ENCODE measurements at places on chromosomes 5 and 9.

GRCh38 chr5:177537389-177538361, 16.7 kb downstream of the FAM193B start:
- no peaks in the 10 kb centered on the region for H3K4me1 ChIP-seq
- no peak for DNase-seq
- H3K4me3 ChIP-seq: no peak overlapping the region
- no peak overlapping the region for H3K27ac ChIP-seq

- H3K4me3 ChIP-seq: peak overlapping the region; percentile 17
- H3K4me1 ChIP-seq: peaks cover 2% of the 10 kb centered on the region
- H3K27ac ChIP-seq: no peak overlapping the region
- peaks cover 22% of the 10 kb centered on the region for H3K27me3 ChIP-seq
- no peak for DNase-seq
These were observed 572 bp downstream of the SCGB3A1 start for GRCh38 chr5:180590543-180591310.

GRCh38 chr5:110255194-110255593, 471.3 kb downstream of the TMEM232 start:
- H3K4me3 ChIP-seq: no peak overlapping the region
- no peaks in the 10 kb centered on the region for H3K36me3 ChIP-seq
- DNase-seq: no peak
- no peak overlapping the region for H3K27ac ChIP-seq

DNA sequence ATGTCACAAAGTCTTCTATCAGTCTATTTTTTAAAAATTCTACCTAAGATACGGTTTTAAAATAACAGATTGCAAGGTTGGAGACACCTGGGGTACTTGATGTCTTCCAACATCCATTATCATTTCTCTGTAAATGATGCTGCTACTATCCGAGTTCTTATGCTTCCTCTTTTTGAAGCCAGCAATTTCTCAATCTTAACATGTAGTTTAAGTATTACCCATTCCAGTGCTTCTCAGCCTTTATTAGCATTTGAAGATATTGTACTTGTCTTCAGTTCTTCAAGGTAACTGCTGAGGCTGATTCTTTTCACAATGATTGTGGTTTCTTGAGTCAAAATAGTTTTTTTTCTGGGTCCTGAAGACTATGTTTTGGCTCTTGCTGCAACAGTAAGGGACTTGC, 96.4 kb upstream of the SELENOP start:
- H3K4me3 ChIP-seq: peak overlapping the region; percentile 52
- H3K4me1 ChIP-seq: no peaks in the 10 kb centered on the region
- no peaks in the 10 kb centered on the region for H3K27me3 ChIP-seq
- H3K27ac ChIP-seq: no peak overlapping the region

DNA sequence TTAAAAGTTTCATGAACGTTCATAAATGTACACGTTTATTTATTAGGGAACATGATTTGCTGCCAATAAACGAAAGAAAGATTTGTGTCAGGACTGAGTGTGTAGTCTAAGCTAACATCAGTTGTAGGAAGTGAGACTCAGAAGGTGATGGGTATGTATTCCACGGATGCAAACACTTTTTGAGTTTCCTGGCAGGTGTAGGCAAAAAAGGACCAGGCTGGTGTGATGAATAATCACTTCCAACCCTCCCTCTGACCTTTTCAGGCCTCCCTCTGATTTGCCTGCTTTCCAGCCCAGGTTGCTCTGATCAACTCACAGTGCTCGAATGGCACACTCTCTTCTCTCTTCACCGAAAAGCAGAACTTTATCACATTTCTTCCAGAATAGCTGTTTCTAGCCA, 51.8 kb downstream of the BASP1 start:
- DNase-seq: no peak
- H3K36me3 ChIP-seq: no peaks in the 10 kb centered on the region
- H3K27ac ChIP-seq: no peak overlapping the region

- no peaks in the 10 kb centered on the region for H3K4me1 ChIP-seq
- no peak overlapping the region for H3K4me3 ChIP-seq
- DNase-seq: no peak
- no peak overlapping the region for H3K27ac ChIP-seq
- H3K27me3 ChIP-seq: no peaks in the 10 kb centered on the region
These were observed 228.1 kb upstream of the NR4A3 start for GRCh38 chr9:99593610-99594009.

DNA sequence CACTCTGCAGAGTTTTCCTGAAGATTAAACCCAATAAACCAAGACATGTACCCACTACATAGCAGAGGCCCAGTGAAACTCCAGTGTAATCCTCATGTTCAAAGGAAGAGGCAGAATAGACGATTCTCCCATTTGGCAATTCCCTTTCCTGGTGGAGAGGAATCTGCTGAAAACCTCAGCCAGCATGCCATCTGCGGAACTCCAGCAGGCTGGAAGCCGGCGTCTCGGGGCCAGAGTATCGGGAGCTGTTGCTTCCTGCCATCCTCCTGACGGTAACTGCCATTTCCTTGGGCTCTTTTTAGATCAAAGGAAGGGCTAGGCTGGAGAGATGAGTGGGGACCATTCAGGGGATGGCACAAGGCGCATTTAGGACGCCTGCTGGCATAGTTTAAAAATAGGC, 20.5 kb downstream of the NEURL1B start:
- no peaks in the 10 kb centered on the region for H3K27me3 ChIP-seq
- no peaks in the 10 kb centered on the region for H3K36me3 ChIP-seq
- H3K4me3 ChIP-seq: no peak overlapping the region
- no peaks in the 10 kb centered on the region for H3K4me1 ChIP-seq
- no peak overlapping the region for H3K27ac ChIP-seq
- no peak for DNase-seq

DNA sequence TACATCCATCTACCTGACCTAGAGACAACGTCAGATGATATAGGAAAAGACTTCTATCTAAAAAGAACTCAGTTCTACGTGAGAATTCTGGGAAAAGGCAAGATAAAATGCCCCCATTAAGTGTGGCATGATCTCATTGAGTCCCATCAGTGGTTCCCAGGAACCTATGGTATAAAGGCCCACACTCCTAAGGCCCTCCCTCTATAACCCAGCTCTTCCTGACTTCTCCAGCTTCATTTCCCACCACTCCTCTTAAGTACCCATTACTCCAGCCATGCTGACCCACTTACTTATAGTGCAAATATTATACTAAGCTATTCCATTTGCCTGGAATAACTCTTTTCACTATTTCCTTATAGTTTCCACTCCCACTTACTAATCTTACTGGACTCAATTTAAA, 95.4 kb upstream of the NR5A1 start:
- H3K36me3 ChIP-seq: no peaks in the 10 kb centered on the region
- no peaks in the 10 kb centered on the region for H3K27me3 ChIP-seq
- DNase-seq: no peak

DNA sequence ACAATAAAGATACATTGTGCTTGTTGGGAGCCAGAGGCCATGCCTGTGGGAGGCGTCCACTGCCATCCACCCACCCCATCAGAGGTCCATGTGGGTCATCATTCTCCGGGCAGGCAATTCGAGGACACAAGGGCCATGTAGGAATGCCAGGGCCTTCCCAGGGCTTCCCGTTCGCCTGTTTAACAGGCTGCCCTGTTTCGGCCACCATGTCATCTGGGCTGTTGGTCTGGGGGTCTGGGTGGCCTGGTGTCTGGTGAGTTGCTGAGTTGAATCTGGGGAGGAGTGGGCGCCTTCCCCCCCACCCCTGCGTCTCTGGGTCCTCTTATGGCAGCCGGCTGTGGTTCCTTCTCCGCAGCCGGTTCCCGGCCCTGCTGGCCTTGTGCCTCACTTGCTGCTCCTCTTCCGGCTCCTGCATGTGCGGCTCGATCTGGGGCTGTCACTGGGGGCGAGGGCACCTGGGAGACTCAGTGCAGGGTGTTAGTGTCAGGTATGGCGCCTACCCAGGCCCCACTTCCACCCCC, 117.4 kb downstream of the WNK2 start:
- no peaks in the 10 kb centered on the region for H3K4me1 ChIP-seq
- no peaks in the 10 kb centered on the region for H3K36me3 ChIP-seq
- no peak for DNase-seq

- H3K36me3 ChIP-seq: no peaks in the 10 kb centered on the region
- no peaks in the 10 kb centered on the region for H3K27me3 ChIP-seq
- no peaks in the 10 kb centered on the region for H3K4me1 ChIP-seq
- DNase-seq: no peak
These were observed 220.1 kb downstream of the FAM114A2 start for GRCh38 chr5:153818626-153819025.

DNA sequence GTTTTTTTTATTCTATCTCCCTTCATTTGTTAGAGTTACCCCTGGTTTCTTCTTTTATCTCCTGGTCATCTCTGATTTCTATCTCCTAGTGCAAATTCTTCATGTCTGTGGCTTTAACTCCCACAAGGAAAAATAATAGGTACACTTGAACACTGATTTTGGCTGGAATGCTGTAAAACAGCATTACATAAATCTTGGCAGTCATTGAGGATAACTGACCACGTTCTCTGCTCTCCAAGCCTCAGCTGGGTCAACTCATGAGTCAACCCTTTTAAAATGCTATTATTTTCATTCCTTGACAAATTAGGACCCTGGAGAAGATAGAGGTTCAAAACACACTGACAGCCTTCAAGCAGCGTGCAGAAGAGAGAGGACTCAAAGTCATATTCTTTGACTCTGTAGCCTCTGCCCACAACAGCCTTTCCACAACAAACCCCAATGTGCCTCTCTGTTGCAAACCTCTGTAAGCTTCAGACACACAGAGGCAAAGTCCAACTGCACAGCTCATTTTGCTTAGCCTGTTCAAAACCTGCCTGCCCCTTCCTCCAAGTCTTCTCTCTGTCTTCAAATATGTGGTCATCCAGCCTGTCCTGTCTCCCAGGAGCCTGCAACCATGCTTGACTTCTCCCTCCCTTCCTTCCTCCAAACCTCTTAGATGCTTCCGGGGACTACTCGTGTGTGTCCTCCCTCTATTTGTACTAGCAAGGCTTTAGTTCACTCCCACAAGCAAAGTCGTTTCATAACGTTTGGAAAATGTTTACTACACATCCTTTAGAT, 398.4 kb downstream of the MED10 start:
- H3K4me3 ChIP-seq: no peak overlapping the region
- no peaks in the 10 kb centered on the region for H3K4me1 ChIP-seq
- H3K36me3 ChIP-seq: no peaks in the 10 kb centered on the region
- H3K27ac ChIP-seq: no peak overlapping the region
- no peak for DNase-seq
- no peaks in the 10 kb centered on the region for H3K27me3 ChIP-seq

DNA sequence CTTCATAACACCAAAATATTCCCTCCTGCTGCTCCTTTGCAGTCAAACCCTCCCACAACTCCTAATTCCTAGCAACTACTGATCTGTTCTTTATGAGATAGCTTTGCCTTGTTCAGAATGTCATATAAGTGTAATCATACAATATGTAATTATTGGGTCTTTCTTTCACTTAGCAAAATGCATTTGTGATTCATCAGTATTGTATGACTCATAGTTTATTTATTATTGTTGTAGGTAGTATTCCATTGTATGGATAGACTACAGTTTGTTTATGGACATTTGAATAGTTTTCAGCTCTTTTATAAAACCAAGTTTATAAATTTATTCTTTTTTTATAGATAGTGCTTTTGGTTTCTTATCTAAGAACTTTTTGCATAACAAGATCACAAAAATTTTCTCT, 468.2 kb upstream of the KIF2A start:
- no peaks in the 10 kb centered on the region for H3K36me3 ChIP-seq
- H3K4me3 ChIP-seq: no peak overlapping the region
- H3K4me1 ChIP-seq: no peaks in the 10 kb centered on the region
- no peak overlapping the region for H3K27ac ChIP-seq

GRCh38 chr9:105299190-105299854, 54.9 kb downstream of the SLC44A1 start:
- H3K4me1 ChIP-seq: no peaks in the 10 kb centered on the region
- no peak overlapping the region for H3K4me3 ChIP-seq
- no peak for DNase-seq
- no peaks in the 10 kb centered on the region for H3K27me3 ChIP-seq
- no peak overlapping the region for H3K27ac ChIP-seq

Measured in effector memory CD4-positive, alpha-beta T cell (primary cell).